ENCODE measurements at places on chromosomes 2 and 18.

- no peak for DNase-seq
Measured at GRCh38 chr18:63820694-63821093, 45.5 kb downstream of the SERPINB7 start.

- no peak for DNase-seq
Measured at GRCh38 chr18:48649231-48649630, 110.4 kb downstream of the CTIF start.

DNA sequence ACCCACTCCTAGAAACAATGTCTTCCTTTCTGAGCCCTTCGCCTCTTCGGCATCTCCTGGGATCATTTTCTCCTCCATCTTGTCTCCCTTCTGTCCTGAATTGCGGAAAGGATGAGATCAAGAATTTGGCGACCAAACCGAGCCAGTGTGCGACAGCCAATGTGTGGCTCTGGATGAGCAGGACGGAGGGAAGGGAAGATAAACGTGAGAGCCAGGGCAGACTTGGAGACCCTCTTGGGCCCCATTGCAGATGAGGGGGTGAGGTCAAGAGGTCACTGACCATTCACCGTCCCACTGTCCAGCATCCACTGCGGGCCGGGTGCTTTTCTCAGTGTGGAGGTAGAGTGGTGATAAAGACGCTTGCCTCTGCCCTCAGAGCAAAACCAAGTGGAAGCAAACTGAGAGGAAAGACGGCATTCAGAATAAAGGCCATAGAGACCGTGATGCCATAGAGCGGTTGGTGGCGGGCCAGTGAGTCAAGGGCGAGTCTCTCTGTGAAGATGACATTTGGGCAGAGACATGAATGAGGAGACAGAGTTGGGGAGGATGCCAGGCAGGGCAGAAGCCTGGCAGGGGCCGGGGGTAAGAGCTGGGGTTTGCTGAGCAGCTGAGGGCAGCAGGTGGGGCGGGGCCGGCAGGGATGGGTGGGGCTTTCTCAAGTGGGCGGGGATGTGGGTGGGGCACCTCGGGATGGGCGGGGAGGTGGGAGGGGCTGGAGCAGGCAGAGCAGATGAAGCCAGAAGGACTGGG lies 55.6 kb downstream of the ACAA2 start:
- no peak for DNase-seq

- no peak for DNase-seq
Measured at GRCh38 chr2:163909411-163910080, 173.7 kb upstream of the FIGN start.

GRCh38 chr2:240168041-240168440 lies 27.6 kb upstream of the OTOS start:
- no peak for DNase-seq

- DNase-seq, result no peak
Measured at GRCh38 chr2:237725661-237726060, 72.9 kb upstream of the RBM44 start.

GRCh38 chr18:36665952-36666351 lies 162.8 kb downstream of the TPGS2 start:
- DNase-seq, result no peak

GRCh38 chr2:191607096-191607495 lies 70.8 kb upstream of the NABP1 start:
- DNase-seq, result no peak

DNA sequence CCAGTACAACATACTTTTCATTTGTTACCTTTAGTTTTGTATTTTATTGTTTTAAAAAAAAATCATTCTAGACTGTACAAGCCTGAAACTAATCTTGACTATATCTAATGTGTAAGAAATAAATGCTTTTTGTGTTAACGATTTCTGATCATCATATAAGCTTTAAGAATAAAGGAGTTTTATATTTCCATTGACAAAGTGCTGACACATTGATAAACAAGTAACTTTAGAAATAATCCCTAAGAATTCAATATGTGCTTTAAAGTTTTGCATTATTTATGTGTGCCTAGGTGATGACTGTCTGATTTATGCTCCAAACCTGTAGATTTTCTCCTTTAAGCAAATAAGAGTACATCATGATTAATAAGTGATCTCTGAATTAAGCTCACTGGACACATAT lies 247.2 kb upstream of the BOD1L2 start:
- DNase-seq, result no peak

DNA sequence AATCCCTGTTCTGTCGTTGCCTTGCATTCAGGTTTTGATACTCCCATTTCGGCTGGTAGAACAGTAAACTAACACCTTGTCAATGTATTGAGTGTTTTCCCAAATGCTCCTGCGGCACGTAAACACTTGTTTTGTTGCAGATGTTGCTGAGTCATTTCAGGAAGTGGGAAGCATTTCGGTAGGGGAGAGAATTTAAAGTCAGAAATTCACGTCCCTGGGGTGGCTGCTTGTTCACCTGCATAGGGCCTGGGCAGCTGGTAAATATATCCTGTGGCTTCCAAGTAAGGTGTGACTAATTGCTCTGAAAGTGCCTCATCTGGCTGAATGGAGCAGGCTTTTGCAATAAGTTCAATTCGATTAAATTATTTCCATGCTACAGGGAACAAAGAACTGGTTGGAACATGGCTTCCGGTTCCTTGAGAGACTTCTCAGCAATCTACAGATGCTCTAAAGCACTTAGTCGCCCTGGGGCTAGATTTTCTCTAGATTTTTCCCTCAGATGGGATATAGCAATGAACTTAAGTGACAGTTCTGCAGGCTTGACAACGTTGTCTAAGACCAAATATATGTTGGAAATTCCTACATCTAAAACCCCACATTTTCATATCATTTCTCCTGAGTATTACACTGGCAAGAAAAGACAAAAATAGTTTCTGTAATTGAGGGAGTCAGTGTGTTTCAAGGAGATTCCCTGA lies 5.2 kb downstream of the GALR1 start:
- DNase-seq, result no peak

DNA sequence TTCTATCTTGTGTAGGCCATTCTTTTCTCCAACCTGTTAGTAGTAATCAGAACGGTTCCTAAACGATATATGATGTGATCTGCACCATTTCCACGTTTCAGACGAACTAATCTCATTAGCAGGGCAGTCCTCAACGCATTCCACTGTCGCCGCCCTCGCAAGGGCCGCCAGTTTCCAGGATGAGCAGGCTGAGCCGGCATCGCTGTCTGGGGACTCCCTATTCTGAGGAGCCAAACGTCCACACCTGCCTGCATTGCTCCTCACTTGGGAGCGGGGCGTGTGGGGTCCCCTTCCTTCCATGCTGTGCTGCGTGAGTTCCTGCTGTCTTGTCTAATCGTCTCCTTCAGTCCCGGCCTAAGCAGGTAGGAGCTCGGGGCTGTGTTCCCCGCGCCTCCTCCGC lies 76.6 kb downstream of the PSMG2 start:
- no peak for DNase-seq

GRCh38 chr2:75381032-75381431 lies 179.7 kb downstream of the EVA1A start:
- no peak for DNase-seq

GRCh38 chr18:26546875-26547645 lies 1.3 kb downstream of the KCTD1 start:
- DNase-seq, result no peak

DNA sequence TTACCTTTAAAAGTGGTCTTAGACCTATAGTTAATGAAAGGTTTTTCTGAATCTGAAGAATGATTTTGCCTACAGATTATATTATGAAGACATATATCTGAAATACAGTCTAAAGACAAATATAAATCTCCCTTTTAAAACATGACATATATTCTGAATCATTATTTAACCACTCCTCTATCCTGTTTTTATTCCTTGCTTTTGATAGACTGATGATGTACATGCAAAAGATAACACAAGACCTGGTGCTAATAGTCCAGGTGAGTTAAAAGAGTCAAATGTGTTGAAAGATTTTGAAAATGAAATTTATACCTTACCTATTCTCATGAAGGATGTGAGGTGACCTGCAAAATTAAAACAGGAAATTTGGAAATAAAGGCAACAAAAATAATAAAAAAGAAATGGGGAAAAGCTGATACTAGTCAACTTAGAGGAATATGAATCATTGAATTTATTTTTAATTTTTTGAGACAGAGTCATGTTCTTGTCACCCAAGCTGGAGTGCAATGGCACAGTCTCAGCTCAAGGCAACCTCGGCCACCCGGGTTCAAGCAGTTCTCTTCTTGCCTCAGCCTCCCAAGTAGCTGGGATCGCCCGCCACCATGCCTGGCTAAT lies 29.3 kb downstream of the DDX1 start:
- no peak for DNase-seq
